ENCODE measurements at places on chromosomes 6 and 20. TPM values are rescaled to one million over a fixed set of nuclear protein-coding genes. Genes with fewer than 3 reads are reported as not detected.

Gene TRIM15
- total RNA-seq: not detected

Gene REM1
- not detected for total RNA-seq

Gene TBXT
- total RNA-seq: not detected

DNA sequence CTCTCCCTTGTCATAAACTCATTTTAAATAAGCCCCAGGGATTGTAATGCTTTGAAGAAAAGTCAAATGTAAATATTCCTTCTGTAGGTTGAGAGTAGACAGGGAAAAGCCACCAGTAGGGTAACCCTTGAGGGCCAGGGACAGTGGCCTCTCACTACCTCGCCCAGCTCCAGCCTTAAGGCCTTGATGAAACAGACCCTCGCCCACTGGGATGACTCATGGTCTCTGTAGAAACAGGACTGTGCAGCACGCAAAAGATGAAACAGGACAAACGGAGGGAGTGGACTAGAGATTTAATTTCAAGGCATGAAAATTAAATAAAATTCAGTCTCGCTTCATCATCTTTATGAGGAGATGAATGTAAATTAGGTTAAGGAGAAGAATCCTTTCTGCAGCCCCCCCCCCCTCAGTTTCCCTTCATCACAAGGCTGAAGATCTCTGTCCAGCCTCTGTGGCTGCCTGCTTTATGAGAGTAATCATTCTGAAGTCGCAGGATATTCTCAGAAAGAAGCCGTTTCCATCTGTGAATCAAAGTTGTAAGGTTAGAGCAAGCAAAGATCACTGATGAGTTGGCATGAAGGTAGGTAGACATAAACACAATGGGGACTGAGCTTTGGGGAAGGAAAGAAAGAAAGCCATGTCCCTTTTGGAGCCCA, 60.4 kb downstream of the TMEM200A start:
- no peak overlapping the region for H3K27ac ChIP-seq
- no peaks in the 10 kb centered on the region for H3K4me1 ChIP-seq
- no peak overlapping the region for H3K4me3 ChIP-seq
- DNase-seq: no peak
- H3K36me3 ChIP-seq: no peaks in the 10 kb centered on the region

Gene C20orf144
- 0.44 TPM for total RNA-seq

Gene CST9L
- not detected for total RNA-seq

Gene NFS1
- total RNA-seq: 19.4 TPM

DNA sequence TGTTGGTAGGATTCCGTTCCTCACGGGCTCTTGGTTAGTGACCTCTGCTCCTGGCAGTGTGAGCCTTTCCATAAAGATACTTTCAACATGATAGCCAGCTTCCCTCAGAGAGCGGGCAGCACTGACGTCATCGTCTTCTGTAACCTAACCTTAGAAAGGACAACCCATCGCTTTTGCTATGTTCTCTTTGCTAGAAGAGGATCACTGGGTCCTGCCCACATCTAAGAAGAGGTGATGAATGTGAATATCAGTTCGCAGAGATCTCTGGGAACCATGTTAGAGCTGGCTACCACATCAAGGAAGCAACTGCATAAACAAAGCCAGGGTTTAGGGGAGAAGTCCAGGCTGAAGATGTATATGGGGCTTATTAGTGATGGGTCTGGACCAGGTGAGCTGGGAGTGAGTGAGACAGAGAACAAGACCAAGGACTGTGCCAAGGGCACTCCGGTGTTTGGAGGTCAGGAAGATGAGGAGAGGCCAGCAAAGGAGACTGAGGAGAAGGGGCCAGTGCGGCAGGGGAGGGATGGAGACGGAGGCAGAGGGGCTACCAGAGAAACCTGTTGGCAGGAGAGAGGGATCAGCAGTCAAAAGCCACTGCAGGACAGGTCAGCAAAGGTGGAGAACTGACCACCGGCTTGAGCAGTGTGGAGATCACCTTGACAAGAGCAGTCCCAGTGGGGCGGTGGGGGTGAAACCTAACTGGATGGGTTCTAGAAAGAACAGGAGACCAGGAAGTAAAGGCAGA, 39.7 kb downstream of the PIM1 start:
- no peak overlapping the region for H3K27ac ChIP-seq
- DNase-seq: no peak
- H3K27me3 ChIP-seq: peaks cover 2% of the 10 kb centered on the region
- no peak overlapping the region for H3K4me3 ChIP-seq
- H3K36me3 ChIP-seq: no peaks in the 10 kb centered on the region

DNA sequence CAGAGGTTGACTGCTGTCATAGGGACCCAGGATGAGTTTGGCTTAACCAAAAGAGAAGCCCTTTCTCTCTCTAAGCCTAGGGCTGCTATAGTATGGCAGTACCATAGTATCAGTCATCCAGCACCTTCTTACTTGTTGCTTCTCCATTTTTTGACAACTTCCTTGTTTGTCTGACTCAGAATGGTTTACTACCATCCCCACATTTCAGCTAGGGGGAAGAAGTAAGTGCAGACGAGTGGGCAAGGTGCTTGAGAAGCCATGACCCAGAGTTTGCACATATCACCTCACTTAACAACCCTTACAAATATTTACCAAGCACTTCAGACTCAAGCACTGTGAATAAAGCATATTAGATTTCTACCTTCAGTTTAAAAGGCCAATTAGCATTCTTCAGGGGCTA, 289.9 kb upstream of the TSHZ2 start:
- no peaks in the 10 kb centered on the region for H3K27me3 ChIP-seq
- H3K36me3 ChIP-seq: peaks cover 2% of the 10 kb centered on the region
- no peak for DNase-seq
- no peaks in the 10 kb centered on the region for H3K4me1 ChIP-seq
- H3K27ac ChIP-seq: no peak overlapping the region

Gene C6orf52
- total RNA-seq: 8.2 TPM

DNA sequence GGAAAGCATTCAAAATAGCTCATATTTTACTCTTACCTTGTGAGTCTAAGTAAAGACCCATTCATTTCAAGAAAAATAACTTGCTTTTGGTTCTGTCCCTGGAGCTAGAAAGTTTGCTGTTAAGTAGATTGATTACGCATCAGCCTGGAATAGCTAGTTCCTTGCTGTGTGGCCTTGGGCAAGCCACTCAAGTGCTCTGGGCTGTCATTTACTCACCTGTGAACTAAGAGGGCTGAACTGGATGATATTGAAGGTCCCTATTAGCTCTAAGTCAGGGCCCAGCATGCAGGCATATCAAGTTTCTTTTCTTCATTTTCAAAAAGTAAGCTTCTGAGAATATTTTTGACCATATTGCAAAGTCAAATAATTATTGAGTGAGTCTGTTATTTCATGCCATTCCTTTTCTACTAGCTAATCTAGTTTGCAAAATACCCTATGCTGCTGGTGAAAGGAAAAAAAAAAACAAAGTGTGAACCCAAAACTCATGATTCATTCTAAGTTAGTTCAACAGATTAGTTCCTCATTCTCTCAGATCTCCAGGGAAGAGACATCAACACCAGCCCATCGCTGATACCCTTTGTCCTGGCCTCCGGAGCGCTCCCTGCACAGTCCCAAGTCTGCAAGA, 106.5 kb upstream of the GMDS start:
- H3K4me1 ChIP-seq: no peaks in the 10 kb centered on the region
- H3K4me3 ChIP-seq: no peak overlapping the region
- H3K36me3 ChIP-seq: no peaks in the 10 kb centered on the region

- H3K4me1 ChIP-seq: peaks cover 9% of the 10 kb centered on the region
- peak; percentile 49 for DNase-seq
- no peak within 1 kb of the TSS for H3K4me3 ChIP-seq
- no peak within 1 kb of the TSS for H3K27ac ChIP-seq
- H3K36me3 ChIP-seq: no peaks in the 10 kb centered on the region
Measured at GRCh38 chr20:38165089-38165965, at the start of gene TGM2. Gene TGM2, minus strand, starts transcription at chr20:38165270. Its CDS starts 72 bp downstream, at chr20:38165198.

DNA sequence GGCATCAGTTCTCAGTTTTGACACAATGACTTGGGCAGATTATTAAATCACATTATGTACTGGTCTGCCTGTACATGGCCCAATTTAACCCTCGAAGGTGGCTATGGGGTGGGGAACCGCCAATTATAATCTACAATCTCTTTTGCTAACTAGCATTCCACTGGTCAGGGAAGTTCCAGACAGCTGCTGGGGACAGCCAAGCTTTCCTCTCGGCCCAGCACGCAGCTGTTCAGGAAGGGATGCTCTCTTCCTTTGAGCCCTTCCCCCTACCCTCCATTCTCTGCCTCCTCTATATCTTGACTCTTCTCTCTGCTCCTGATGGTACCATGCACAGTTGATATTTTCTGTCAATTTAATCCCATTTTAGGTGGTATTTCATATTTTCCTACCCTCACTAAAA, 233.5 kb upstream of the AGPAT4 start:
- no peak for DNase-seq
- peaks cover 3% of the 10 kb centered on the region for H3K36me3 ChIP-seq
- no peak overlapping the region for H3K4me3 ChIP-seq
- H3K27me3 ChIP-seq: peaks cover 30% of the 10 kb centered on the region
- no peak overlapping the region for H3K27ac ChIP-seq

DNA sequence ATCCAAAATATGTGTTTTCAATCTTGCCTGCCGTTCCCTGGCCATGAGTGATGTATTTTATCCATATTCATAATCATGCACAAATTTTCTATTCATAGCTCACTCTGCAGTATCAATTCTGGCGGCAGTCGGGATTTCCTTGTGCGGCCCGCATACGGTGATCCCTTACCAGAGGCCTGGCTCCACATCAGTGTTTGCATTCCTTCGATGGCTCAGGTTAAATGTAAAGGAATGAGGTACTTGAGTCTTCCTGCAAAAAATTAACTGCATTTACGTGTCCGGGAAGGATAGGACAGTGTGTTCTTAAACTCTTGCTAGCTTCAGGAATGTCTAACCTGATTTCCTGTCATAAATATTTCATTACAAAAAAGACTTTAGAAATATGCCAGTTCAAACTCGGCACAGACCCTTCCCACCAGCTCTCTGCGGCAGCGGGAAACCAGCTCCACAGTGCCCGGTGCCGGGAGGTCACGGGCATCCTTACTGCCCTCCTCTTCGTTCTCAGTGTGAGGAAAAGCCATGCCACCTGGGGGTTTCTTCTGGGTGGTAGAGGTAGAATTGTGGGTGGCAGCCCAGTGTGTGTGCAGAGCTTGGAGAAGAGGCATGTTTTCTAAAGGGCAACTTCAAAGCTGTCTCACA, 154.5 kb downstream of the MOXD1 start:
- H3K4me1 ChIP-seq: no peaks in the 10 kb centered on the region
- H3K4me3 ChIP-seq: no peak overlapping the region
- no peak for DNase-seq
- H3K36me3 ChIP-seq: no peaks in the 10 kb centered on the region

Gene LHFPL5
- not detected for total RNA-seq
